ENCODE measurements at places on chromosomes 3 and 15. TPM values are rescaled to one million over a fixed set of nuclear protein-coding genes. Genes with fewer than 3 reads are reported as not detected.
A peak's percentile ranks its signal among the peaks of the same experiment; 100 is the strongest.

- DNase-seq, result peak; percentile 65
Observed at GRCh38 chr3:122562923-122563716, 980 bp downstream of the PARP9 start.

GRCh38 chr3:143510601-143511000, 337.7 kb downstream of the SLC9A9 start:
- no peak for DNase-seq

DNA sequence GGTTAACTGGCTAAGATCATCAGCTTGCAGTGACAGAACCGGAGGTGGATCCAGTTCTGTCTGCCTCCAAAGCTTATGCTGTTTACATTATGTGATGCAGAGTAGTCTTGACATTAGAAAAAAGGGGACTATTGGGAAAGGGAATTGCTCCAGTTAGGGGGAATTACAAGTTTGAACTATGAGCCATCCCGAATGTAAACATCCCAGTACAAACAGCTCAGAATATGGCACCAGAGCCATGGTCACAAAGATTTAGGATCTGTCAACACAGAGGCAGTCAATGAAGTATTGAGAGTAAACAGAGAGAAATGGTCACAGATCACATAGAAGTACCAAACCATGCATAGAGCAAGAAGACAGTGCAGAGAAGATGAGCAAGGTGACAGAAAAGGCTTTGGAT, 39.8 kb upstream of the CRTC3 start:
- DNase-seq, result no peak

- DNase-seq, result no peak
Observed at GRCh38 chr3:27670619-27671018, 51.5 kb downstream of the EOMES start.

DNA sequence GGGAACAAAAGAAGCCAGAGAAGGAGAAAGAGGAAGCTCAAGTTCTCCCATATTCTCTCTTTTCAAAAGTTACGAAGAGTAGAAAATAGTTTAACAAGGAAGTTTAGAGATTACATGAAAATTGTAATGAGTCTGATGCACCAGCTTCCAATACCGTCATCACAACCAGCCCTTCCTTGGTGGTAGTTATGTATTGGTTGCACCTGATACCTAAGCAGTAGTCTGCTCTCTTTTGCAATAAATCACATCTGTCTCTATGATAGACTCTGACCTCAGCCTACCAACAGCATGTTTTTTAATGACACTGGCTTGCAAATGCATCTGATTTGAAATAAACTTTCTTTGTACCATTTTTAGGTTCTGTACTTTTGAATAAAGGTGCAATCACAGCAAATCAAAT, 575.8 kb downstream of the FHIT start:
- no peak for DNase-seq

DNA sequence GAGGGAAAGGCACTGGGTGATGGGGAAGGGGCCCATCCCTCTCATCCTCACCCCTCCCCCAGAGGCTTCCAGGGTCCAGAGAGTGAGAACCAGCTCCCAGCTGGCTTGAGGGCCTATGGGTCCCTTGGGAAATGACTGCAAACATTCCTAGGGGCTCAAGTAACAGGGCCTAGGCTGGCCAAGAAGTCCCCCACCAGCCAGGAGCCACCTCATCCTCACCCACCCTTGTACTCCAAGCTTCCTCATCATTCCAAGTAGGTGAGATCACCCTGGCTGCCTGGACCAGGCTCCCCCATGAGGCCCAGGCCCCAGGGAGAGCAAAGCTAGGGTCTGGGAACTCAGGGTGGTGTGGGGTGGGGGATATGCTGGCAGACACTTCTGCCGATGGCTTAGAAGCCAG, 14.8 kb downstream of the LOXL1 start:
- no peak for DNase-seq

GRCh38 chr15:82945326-82945725, 7.2 kb downstream of the HOMER2 start:
- DNase-seq, result no peak

The ANKUB1 gene
- total RNA-seq, result not detected

The CACNA2D2 gene
- total RNA-seq, result 0.23 TPM

The C3orf85 gene
- not detected for total RNA-seq

Data from activated CD4-positive, alpha-beta T cell treated with anti-CD3 and anti-CD28 coated beads, Interleukin-2, amount 10 ng/mL, durations not matched to agents 24 days and 14 days (primary cell).